ENCODE measurements at places on chromosomes 13 and 19.

GRCh38 chr19:41619018-41619556, 7.8 kb downstream of the CEACAM4 start:
- DNase-seq: no peak

- DNase-seq: no peak
Measured at GRCh38 chr13:99662678-99663077, 161.4 kb downstream of the TM9SF2 start.

- no peak for DNase-seq
Measured at GRCh38 chr19:18869781-18870530, 26.0 kb downstream of the CERS1 start.

DNA sequence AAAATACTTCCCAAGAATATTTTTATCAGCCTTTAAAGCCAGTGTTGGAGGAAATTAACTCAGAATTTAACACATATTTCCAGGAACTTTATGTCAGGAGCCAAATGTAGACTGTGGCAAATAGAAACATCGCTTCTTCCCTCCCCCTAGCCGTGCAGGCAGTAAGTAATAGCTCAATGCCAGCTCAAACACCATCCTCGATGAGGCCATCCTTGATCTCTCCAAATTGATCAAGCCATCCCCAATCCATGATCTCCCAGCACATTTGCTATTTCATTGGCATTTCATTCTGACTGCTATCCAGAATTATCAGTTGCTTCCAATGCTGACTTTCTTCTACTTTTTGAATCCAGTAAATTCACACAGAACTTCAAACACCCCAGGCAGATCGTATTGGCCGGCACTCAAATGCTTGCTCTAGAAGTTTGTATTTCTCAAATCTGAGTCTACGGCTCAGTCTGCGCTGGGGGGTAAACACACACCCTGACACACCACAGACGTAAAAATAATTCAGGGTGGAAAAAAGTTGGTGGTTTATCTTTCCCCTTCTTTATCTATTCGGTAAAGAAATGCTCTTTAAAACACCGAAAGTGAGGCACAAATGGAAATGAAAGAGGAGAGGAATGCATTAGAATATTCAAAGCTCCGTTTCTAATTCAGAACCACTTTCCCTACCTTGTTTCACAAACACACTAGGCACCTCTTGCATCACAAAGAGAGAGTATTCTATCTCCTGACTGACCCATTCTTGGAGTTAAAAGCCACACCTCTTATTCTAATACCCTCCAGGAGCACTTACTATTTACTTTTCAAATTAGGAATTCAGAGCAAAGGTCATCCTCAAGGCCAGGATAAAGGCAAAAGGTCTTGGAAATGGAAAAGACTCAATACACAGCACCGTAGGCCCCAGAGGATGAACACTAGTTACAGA, 991 bp downstream of the OBI1 start:
- DNase-seq: no peak

- no peak for DNase-seq
Measured at GRCh38 chr19:7589822-7590221, 5.8 kb upstream of the CAMSAP3 start.

GRCh38 chr13:98942997-98943396, 34.9 kb downstream of the DOCK9 start:
- DNase-seq: no peak

Measured in activated CD4-positive, CD25-positive, alpha-beta regulatory T cell (primary cell).